Naive B cell (primary cell): ENCODE measurements at places on chromosomes 16 and 17. TPM values are rescaled to one million over a fixed set of nuclear protein-coding genes. Genes with fewer than 3 reads are reported as not detected.

CPHXL gene
- polyA plus RNA-seq, result not detected

CDH3 gene
- not detected for polyA plus RNA-seq

TP53TG3 gene
- polyA plus RNA-seq, result not detected

AGRP gene
- not detected for polyA plus RNA-seq

GPR142 gene
- polyA plus RNA-seq, result not detected

CMTM2 gene
- 1.0 TPM for polyA plus RNA-seq

WNK4 gene
- polyA plus RNA-seq, result not detected

POLR3E gene
- 11.4 TPM for polyA plus RNA-seq

TBC1D3H gene
- polyA plus RNA-seq, result not detected

SLC2A4 gene
- polyA plus RNA-seq, result not detected

MYH13 gene
- polyA plus RNA-seq, result not detected

ABCA10 gene
- 0.18 TPM for polyA plus RNA-seq

PRAC1 gene
- not detected for polyA plus RNA-seq
